ENCODE measurements at places on chromosomes 5 and 9.

DNA sequence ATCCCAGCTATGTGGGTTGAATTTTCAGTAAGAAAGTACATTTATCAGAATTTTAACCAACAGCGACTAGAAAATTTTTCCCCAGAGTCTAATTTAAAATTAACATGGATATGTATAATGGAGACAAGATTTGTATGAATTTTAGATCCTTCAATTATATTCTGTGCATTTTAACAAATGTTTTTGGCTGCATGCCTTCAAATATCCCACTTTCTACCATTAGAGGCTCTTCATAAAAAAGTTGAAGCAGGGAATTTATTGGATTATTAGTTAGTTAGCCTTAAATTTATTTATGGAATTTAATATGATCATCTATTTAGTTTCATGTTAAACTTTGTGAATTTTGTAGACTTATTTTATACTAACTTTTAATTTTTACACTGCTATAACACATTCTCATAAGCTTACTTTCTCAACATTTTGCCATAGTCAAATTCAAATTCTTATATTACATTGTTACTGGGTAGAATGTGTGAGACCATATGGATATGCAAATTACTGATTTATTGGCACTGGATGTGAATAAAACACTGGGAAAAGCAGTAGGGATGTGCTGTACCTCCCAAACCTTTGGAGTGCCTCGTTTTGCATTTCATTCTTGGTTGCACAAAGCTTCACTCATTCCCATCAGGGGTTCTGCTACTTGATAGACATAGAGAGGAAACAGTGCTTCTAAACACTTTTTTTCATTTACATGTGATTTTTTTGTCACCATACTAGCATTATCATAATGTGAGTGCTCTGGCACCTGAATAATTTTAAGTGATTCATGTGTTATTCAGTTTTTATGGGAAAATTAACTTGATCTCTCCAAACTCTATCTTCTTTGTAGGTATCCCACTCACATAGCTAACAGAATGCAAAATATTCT is 491.8 kb upstream of the COX7C start:
- no peak for DNase-seq

GRCh38 chr9:123073991-123074422 is 40.5 kb downstream of the GPR21 start:
- no peak for DNase-seq

- DNase-seq: no peak
Observed at GRCh38 chr5:107744418-107745330, 73.9 kb upstream of the EFNA5 start.

- no peak for DNase-seq
Observed at GRCh38 chr9:88767504-88767790, 223.8 kb upstream of the S1PR3 start.

DNA sequence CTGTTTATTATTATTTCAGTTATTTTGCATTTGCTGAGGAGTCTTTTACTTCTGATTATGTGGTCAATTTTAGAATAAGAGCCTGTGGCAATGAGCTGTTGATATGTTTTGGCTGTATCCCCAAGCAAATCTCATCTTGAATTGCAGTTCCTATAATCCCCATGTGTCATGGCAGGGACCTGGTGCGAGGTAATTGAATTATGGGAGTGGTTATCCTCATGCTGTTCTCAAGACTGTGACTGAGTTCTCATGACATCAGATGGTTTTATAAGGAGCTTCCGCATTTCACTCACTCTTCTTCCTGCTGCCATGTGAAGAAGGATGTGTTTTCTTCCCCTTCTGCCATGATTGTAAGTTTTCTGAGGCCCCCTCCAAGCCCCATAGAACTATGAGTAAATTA is 114.9 kb upstream of the SLCO6A1 start:
- no peak for DNase-seq

DNA sequence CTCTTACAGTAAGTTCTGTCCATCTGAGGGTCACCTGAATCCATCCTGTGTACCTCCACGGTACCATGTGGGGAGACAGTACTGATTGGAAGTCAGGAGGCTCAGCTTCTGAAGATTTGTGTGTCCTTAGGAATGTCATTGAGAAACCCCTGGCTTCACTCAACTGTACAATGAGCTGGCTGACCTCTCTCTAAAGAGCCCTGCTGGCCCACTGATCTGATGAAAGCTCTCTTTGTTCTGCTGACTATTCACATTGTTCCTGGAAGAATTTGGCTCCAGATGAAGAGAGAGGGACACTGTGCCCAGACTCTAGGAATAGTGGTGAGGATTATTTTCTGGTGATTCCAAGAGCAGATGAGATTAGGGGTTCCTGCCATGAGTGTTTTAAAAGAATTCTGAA is 141.2 kb downstream of the LURAP1L start:
- no peak for DNase-seq
